ENCODE measurements at places on chromosomes 16 and 17.

DNA sequence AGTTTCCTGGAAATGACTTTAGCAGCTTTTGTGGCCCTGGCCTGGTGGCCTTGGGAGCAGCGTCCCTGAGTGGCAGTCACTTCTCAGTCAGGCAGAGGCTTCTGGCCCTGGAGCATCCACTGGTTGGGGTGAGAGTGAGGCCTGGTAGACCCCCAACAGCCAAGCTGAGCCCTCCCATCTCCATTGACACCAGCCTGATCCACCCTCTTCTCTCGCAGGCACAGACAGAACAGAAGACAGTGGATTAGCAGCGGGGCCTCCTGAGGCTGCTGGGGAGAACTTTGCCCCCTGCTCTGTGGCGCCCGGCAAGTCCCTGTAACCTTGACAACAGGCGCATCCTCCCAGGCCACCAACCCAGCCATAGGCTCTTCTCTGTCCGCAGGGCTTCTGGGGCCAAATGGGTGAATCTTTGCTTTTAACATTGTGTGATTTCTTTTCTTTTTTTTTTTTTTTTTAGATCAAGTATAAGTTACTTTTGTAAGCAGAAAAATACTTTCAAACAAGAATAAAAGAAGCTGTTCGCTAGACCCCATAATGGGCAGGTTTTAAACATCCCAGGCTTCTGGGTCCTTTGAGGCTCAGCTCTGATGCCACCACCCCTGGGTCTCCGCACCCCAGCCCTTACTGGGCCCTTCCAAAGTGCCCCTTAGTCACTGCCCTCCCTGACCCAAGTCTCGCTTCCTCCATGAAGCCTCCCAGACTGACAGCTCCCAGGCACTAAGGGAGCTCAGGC is 12.7 kb upstream of the FLYWCH1 start:
- no peak for DNase-seq

DNA sequence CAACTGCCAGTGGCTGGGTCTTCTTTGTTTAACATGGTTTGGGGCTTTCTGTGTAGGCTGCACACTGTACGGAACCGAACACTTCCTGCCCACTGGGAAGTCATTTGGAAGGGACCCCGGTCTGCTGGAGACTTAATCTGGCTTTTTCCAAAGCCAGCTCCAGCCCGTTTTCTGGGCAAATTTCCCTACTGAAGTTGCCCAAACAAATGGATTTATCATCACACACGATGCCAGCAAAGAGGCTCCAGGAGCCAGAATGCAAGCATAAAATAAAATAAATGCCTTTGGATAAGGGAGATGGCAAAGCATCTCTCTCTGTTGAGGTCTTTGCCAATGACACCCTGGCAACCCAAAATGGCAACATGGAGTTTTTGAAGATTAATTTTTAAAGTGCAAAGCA is 259.9 kb upstream of the IRX3 start:
- no peak for DNase-seq

- peak; percentile 83 for DNase-seq
These were observed 959 bp upstream of the ANKRD13B start for GRCh38 chr17:29591737-29592608.

DNA sequence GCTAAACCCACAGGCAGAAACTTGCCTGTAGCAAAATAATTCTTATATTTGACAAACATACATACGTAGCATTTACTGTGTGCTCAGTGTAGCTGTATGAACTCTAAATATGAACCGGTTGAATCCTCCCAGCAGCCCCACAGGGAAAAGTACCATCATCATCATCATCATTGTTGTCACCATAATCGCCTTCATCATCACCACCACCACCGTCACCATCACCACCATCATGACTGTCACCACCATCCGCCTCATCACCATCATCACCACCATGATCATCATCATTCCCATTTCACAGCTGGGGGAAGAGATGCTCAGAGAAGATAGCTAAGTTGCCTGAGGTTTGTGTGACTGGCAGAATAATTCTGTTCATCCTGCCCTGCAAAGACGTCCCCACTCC is 81.7 kb downstream of the IRF8 start:
- no peak for DNase-seq

GRCh38 chr17:18087610-18088491 is at the start of gene DRG2:
Gene DRG2 (plus strand): TSS chr17:18087948. CDS start chr17:18088024, 76 bp downstream.
- peak; percentile 78 for DNase-seq

DNA sequence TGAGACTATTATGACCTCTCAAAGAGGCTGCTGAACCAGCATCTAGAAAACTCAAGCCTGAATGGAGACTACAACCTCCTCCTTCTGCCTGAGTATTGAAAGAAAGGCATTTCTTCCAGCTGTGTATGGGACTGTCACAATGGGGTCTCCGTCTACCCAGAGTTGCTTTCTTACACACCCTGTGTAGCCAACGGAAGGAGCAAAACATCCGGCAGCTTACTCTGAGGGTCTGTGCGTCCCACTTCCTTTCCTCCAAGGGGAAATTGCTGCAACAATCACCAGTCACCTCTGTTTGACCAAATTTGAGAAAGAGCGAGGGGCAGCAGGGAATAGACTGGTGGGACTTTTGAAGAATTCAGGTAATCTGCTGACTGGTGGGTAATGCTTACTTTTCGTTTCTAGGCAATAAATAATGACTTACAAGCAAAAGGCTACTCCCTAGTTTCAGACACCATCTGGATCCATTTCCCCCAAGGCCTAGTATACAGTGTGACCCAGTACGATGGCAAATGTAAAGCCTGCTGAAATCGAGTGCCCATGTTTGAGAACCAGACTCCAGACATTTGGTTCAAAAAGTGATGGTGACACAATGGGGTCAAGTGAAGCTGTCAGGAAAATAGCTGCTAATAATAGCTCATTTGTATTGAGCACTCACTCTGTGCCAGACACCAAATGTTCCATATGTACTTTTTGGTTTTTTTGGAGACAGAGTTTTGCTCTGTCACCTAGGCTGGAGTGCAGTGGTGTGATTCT is 81.7 kb downstream of the YPEL2 start:
- no peak for DNase-seq

GRCh38 chr16:81318711-81319110 is 3.9 kb downstream of the GAN start:
- DNase-seq: no peak

GRCh38 chr17:7437950-7438614 is 1.2 kb upstream of the FGF11 start:
- DNase-seq: no peak

GRCh38 chr17:73492821-73493814 is 151.1 kb downstream of the SDK2 start:
- DNase-seq: no peak

- DNase-seq: no peak
These were observed 25.3 kb downstream of the VWA3A start for GRCh38 chr16:22117609-22118008.

- DNase-seq: no peak
These were observed 24.3 kb downstream of the KCNJ16 start for GRCh38 chr17:70099294-70099693.

- no peak for DNase-seq
These were observed 904.3 kb upstream of the CDH8 start for GRCh38 chr16:62940569-62940968.

DNA sequence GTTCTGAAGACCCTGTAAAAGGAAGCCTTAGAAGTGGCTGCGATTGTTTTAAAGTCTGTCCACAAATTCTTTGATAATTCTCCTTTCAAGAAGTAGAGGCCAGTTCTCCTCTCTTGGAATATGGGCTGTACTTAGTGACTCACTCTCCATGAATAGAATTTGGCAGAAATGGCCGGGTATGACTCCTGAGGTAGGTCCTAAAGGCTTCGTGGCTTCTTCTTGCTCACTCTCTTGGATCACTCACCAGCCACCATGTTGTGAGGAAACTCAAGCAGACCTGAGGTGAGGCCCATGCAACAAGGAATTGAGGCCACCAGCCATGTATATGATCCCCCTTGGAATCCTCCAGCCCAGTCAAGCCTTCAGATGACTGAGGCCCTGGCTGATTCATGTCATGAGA is 75.8 kb downstream of the WWOX start:
- DNase-seq: no peak

GRCh38 chr17:45692661-45693060 is 91.5 kb upstream of the CRHR1 start:
- DNase-seq: peak; percentile 6

DNA sequence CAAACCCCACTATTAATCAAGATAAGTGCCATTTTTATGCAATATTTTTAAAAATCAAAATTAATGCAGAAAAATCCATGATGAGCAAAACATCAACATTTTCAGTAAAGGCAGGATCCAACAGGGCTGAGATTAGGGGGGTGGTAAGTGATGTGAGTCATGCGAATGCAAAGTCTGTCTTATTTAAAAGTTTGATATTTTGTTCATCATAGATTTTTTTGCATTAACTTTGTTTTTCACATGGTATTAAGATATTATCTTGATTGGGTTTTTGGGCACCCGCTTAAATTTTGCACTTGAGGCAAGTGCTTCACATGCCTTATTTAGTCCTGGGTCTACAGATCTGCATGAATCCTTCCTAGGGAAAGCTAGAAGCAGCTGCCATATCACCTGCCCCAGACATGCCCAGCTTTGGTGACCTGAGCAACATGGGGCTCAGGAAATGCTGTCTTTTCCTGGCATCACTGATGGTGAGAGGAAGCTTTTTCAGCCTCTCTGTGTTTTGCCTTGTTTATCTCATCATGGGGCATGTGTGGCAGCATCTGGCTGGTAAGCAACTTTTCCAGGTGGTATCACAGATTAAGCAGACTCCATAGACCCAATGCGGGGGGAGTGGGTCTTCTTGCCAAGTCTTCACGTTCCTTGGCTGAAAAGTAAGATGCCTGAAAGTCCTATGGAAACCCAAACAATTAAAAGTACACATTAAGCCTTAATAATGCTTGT is 57.6 kb upstream of the NFAT5 start:
- no peak for DNase-seq

DNA sequence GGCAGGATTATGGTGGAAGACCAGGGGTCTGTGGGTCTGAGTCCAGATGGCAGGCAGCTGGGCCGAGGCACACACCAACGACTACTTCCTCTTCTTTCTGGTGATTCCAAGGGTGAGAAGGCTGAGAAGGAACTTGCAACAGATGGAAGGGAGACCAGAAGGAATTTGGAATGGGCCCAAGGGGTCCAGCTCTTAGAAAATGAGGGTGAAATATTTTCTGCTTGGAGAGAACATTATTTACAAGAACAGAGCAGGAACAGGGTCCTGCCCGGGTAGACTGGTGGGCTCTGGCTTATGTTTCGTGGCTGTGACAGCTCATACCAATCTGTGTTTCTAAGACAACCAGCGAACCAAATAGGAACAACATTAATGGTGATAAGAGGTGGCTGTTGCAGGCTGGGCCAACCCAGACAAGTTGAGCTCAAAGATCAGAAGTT is 36.6 kb downstream of the CCDC42 start:
- DNase-seq: no peak

GRCh38 chr17:45382226-45382625 is 50.4 kb downstream of the ARHGAP27 start:
- no peak for DNase-seq

DNA sequence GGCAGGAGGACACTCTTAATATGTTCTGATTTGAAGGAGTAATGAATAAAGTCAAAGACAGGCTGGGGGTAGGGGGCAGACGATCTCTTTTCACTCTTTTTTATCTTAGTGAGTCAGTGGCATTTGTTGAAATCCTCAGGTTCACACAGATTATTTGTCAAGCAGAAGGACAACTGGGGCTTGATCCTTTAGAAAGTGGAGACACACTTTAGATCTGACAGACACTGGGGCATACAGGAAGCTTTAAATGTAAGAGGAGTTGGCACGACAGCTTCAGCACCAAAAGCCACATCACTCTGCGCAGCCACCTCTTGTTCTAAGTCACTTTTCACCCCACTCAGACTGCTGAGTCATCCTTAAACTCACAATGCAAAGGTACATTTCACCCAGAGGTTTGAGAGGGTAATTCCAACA is 121.5 kb downstream of the STXBP4 start:
- no peak for DNase-seq

DNA sequence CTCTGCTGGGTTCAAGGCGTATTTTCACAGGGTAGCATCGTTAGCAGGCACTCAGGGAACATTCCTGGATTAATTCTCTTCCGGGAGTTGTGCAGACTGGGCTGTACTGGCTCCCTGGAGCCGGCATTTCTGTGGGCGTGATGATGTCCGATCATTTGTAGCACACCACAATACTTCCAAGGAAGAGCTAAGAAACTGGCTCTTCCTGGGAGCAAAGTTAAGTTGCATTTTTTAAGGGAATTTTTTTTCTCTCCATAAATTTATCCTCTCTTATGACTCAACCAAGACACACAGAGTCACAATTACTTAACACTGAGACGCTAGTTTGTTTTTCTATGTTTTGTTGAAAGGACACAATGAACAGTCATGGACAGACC is 211.6 kb upstream of the FOXF1 start:
- no peak for DNase-seq

- no peak for DNase-seq
These were observed 68.5 kb upstream of the TBX2 start for GRCh38 chr17:61331178-61331577.

DNA sequence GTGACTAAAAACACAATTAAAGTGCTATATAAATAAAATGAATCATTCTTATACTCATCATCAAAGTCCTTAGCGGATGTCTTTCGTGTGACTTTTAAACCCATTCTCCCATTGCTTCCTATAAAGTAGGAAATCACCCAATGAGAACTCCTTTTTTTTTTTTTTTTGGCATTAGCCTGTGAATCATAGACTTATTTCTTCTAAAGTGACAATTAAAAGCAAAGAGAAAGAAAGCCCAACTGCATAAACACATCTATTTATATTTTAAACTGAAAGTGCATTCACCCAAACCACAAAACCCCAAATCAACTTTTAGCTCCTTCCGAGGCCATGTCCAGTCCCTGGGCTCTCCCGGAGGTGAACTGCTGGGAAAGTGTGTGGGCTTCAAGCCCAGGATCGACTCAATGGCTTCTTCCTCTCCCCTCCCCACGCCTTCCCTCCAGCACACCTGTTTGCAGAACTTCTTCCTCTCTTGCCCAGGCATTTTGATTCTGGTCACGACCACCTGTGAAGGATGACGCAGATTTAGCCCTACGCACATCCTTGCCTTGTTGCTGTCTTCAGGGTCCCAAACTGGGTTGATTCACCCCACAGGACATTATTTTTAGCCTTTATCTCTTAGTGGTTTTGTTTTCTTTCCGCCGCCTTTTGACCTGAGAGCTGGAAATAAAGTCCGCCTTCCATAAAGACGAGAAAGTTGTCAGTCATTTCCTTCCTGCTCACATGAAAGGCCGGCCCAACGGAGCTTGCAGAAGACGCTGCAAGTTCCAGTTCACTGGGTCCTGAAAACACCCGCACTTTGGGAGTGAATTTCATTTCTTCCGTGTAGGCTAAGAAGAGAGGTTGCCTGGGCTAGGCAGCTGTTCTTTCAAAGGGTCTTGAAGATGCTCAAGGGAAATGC is 166.8 kb downstream of the MAP2K6 start:
- DNase-seq: no peak

DNA sequence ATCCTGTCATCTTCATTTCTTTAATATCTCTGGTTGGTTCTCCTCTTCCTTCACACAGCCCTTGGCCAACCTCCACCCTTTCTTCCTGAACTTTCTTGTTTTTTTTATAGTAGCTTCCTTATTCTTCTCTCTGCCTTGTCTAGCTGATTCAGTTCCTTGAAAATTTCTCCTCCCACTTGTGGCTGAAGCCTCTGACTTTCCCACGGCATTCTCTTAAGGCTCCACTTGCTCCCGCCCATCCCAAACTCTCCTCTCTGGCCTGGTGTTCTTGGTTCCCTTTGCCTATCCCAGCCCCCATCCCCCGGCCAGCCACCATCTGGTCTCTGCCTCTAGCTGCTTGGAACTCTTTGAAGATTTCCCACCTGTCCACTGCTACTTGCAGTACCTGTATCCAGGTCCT is 29.1 kb downstream of the NLRP1 start:
- DNase-seq: no peak

GRCh38 chr16:46649588-46650253 is 28.5 kb upstream of the SHCBP1 start:
- no peak for DNase-seq
